Left cardiac atrium (tissue), 4 donors: ENCODE measurements at places on chromosomes 16 and 17. TPM values are rescaled to one million over a fixed set of nuclear protein-coding genes. Genes with fewer than 3 reads are reported as not detected.

SLC38A8 gene
- total RNA-seq: not detected

DNA sequence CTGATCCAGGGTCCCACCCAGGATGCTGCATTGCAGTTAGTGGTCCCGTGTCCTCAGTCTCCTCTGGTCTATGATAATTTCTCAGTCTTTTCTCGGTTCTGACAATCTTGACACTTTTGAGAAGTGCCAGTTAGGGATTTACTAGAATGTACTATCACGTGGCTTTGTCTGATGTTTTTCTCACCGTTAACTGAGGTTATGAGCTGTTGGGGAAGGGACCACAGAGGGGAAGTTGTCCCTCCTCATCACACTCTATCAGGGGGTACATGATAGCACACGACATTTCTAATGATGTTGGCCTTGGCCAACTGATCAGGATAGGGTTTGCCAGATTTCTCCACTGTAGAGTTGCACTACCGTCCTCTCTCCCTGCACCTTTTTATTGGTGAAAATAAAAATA, 250.9 kb upstream of the SDK2 start:
- no peak for DNase-seq

GRCh38 chr17:62619417-62620155, 7.9 kb upstream of the MRC2 start:
- no peak for DNase-seq

- DNase-seq: no peak
These were observed 15.3 kb downstream of the ENGASE start for GRCh38 chr17:79089720-79090442.
